ENCODE measurements at places on chromosomes 5 and 9.

DNA sequence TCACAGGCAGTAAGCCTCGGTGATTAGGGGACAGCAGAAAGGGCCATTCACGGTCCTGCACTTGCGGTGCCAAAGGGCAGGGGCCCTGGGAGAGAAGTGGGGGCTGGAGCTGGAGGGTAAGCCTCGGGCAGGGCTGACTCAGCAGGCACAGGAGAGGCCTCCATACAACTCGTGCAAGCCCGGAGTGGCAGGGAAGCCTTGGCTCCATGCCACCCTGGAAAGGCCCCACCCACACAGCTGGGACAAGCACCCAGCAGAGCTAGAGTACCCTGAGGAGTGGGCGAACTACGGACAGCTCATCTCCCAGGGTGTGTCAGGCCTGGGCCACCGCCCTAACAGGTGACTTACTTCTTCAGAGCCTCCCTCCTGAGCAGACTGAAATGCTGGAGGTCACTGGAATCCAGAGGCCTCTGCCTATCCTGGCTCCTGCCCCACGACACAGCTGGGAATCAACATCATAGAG lies 5.6 kb upstream of the CAMK2A start:
- no peak for DNase-seq

DNA sequence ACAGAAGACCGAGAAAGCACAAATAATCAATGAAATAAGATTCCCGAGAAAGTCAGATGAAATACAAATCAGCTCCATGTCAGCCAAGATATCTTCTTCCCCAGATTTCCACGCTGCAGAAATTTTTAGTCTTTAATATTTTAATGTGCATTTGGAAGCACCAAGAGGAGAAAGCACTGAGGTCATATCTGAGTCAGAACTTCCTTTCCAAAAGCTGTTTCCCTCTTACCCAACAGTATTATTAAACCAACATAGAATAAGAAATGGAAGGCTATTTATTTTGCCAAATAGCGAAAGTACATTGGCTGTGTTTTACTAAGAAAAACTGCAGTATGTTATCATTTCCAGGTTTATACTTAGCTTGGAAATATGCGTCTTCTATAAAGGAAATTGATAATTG lies 772.1 kb upstream of the CDH9 start:
- no peak for DNase-seq

DNA sequence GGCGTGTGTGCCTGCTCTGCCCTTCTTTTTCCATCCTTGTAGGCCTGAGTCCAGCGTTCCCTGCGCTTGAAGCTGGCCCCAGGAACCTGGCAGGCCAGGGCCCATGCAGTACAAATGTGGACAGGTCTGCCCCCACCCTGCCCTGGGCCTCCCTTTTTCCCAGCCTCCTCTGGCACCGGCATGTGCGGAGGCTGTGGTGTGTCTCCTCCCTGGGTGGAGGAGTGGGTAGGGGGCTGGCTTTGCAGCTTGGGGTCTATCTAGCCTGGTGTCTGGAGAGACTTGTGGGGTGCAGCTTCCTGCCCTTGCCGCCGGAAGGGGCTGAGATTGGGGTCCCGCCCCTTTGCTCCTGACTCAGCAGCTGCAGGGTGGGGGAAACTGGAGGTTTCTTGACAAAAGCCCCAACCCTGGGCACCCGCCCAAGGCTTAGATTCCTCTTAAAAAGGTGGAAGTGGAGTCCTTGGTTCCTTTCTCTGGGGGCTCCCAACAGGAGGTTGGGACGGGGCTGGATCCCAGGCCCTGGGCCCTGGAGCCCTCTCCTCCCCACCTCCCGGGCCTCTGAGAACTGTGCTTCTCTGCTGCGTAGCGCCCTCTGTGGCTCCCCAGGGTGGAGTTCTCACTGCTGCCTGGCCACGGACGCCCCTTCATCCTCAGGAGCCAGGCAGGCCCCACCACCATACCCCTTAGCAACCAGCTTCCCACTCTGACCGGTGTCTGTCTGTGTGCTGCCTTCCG lies 18.0 kb downstream of the RXRA start:
- no peak for DNase-seq

DNA sequence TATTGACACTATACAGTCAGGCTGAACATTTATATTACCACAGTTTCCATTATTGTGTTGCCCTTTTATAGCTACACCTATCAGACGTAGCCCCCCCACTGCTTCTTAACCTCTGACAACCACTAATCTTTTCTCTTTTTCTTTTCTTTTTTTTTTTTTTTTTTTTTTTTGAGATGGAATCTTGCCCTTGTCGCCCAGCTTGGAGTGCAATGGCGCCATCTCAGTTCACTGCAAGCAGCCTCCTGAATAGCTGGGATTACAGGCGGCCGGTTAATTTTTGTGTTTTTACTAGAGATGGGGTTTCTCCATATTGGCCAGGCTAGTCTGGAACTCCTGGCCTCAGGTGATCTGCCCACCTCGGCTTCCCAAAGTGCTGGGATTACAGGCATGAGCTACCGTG lies 75.4 kb downstream of the UHRF2 start:
- no peak for DNase-seq

GRCh38 chr5:71903808-71904207 lies 184.7 kb downstream of the CARTPT start:
- DNase-seq = no peak

DNA sequence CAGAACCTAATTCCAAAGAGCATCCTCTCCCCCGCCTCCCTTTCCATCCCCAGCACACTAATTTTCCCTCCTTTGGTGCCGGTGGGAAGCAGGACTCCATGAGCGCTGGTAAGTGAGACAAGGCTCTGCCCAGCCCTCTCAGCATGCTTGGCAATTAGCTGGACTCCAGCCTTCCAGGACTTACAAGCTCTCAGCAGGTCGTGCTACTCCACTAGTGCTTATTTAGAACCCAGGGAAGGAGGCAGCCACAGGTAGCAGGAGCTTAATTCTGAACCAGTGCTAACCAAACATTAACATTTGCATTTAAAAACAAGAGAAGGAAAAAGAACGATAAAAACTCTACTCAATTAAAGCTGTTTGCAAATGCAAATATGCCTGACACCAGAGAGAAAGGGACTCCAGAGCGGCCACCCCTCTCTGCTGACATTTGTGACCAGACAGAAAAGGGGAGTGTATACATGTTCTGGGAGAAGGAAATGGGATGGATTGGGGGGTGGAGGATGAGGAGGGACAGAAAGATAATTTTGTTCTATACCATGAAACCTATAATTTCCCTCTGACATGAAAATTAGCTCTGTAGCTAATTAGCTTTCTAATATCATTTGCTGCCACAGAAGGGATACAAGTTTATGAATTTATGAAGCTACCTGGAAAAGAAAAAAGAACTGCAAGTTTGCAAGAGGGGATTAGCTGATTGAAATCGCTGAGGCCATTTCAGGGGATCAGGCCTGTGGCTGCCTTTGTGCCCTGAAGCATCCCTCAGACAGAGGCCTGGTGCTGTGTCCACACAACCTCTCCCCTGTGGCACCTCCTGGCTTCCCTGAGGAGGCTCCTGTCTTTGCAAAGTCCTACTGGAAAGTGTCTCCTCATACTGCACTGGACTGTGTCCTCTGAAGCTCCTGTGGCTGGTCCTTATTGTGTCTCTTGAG lies 266.3 kb downstream of the SEC61B start:
- no peak for DNase-seq

GRCh38 chr9:116899337-116900006 lies 212.4 kb downstream of the TRIM32 start:
- DNase-seq = no peak

DNA sequence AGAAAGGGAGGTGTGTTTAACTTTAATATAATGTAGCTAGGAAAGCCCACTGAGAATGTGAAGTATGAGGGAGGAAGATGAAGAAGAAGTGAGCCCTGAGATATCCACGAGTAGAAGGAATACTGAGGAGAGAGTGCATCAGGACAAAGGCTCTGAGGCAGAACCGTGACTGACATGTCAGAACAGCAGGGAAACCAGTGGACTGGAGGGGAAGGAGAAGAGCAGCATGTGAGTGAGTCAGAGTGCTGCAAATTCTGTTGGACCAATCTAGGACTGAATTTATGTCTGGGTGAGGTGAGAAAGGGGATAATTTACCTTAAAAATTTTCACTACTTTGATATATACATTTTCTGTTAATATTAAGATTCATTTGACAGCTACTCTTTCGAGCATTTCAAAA lies 110.3 kb downstream of the ST8SIA4 start:
- no peak for DNase-seq

- peak; percentile 75 for DNase-seq
These were observed 15.3 kb downstream of the MYMK start for GRCh38 chr9:133509179-133510083.

GRCh38 chr9:133618726-133619125 lies 9.5 kb upstream of the FAM163B start:
- DNase-seq = no peak

GRCh38 chr9:2697492-2697891 lies 19.8 kb upstream of the KCNV2 start:
- DNase-seq = no peak

GRCh38 chr9:128764361-128764760 lies 7.4 kb downstream of the ZER1 start:
- no peak for DNase-seq

DNA sequence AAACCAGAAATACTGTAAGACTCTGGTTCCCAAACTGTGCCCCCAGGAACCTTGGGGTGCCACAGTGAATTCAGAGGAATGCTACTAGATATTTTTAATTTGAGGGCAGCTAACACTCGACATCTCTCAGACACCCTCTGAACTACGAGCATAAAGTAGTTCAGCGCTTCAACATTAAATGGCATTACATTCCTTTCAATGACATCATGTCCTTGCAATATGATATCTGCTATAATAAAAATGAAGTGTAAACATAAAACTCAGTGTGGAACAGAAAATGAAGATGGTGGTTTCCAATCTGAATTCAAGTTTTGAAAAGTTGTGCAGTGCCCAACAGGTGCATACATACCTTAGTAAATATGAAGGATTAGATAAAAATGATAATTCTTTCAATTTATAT lies 116.1 kb downstream of the LPAR1 start:
- DNase-seq = no peak

- DNase-seq = no peak
These were observed 22.2 kb downstream of the RCL1 start for GRCh38 chr9:4814913-4815312.

DNA sequence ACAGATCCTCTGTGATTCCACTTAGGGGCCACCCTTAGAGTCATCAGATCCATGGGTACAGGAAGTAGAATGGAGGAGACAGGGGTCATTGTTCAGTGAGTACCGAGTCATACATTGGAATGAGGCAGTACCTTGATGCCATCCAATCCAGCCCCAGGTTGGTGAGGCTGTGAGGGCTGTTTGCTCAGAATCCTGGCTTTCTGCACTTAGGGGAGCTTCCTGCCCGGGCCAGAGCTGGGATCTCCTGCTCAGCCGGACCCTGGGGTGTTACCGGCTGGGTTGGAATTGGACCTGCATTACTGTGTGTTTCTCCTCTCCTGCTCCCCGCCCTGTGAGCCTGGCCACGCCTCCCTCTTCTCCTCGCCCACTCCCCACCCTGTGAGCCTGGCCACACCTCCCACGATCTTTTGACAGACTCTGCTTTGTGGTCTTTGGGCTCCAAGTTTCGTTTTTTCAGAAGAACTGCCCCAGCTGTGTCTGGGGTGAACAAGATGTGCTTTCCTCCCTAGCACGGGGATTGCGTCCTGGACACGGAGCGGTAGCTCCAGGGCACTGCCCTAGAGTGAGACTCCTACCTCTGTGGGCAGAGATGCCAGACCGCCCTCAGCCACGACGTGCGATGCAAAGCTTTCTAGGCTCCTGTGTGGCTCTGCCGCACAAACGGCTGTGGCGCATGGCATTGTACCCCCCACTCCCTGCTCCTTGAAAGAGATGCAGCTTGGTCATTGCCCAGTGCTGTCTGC lies 15.4 kb downstream of the TRAF2 start:
- no peak for DNase-seq

Measured in ecto neural progenitor cell (in vitro differentiated cells).